Adrenal gland (tissue), 19 donors: ENCODE measurements at places on chromosomes 12 and 14.

DNA sequence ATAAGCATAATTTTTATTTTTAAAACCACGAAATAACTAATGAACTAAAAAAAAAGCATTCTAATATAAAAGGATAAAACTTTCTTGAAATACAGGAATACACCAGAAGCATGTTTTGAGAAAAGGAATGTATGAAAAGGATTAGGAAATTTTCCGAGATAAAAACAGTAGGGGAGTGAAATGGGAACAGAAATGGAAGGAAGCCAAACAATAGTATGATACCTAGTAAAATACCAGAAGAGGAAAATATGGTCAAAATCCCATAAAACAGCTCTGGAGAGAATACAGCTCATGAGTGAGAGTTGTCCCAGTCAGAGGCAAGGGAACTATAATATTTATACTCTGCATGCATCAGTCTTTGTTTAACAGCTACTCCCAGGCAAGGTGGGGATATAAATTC, 1016.2 kb downstream of the SLC6A15 start:
- no peak for DNase-seq

DNA sequence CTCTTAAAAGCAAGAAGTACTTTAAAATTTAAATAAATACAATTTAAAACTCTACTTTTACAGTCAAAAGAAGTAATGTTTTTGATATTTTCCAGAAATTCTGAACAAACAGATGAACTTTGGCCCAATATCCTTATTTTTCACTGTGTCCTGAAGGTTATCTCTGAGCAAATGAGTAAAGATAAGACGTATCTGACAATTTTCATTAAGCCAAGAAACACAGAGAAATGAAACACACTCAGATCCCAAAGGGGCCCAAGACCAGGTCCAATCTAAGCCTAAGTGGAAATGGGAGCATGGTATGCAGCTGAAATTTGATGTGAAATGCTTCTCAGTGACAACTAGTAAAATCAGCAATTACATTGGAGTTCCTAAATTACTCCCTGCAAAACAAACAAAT, 105.6 kb upstream of the COCH start:
- no peak for DNase-seq

DNA sequence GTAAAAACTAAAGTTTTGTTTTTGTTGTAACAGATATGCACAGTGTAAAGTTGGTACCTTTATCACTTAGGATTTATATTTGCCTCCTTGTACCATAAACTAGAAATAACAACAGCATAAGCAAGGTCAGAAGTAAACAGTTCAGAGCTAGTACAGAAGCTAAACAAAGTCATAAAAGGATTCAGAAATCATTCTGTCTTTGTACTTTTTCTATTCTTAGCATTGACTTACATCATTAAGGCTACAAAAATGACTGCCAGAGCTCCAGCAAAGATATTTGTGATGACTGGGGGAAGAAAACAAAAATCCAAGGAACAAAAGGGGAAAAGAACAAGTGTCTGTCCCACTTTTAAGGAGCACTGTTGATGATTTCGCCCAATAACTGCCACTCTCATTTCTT, 347.2 kb downstream of the CCDC91 start:
- no peak for DNase-seq

GRCh38 chr14:102688290-102688689, 89.0 kb upstream of the TRAF3 start:
- DNase-seq = no peak

GRCh38 chr12:5996459-5996858, 51.4 kb upstream of the ANO2 start:
- DNase-seq = no peak
